ENCODE measurements at places on chromosomes 1 and 21.

GRCh38 chr1:17883662-17884395, 128.7 kb downstream of the ACTL8 start:
- DNase-seq, result no peak

GRCh38 chr1:224087286-224087794, 26.6 kb upstream of the FBXO28 start:
- no peak for DNase-seq

DNA sequence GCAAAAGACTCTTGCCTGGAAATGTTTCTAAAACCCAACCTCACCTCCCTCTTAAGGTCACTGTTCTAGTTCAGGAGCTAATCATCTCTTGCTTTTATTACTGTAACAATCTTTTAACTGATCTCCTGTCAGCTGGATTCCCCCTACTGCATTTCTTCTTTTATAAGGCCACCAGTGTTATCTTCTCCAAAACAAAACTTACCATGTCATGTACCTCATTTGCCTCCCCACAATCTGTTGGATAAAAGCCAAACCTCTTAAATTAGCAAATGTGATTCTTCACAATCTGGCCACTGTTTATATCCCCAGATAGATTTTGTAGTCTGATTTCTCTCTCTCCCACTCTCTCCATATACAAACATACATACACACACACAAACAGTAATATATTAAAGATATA, 143.3 kb downstream of the DENND1B start:
- no peak for DNase-seq

DNA sequence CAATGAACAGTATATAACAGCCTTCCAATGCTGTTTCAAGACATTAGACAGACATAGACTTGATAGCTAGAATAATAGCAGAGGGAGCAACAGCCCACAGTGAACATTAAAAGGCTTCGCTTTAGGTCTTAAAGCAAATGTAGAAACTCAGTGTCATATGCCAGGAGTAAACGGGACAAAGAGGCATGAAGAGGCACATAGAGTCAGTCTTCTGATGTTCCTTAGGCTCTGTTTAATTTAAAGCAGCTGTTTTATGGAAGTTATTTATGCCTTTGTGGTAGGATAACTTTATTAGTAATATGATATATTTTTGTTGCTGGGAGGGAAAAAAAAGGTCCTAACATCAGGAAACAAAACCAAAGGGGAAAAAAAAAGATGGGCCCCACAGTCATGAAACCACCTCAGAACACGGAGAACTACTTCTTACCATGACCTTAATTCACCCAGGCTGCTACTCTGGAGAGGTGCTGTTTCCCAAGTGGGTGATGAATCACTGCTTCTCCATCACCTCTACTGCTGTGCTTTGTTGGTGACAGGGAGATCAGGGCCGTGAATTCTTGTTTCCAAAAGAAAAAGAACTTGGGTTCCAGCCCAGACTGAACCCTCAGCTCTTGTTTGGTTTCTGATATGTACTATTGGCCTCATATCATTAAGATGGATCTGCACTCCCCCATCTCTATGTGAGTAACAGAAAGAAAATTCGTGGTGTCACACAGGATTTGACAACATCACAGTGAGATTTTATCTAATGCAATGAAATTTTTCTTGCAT, 616.9 kb downstream of the KIF26B start:
- DNase-seq, result peak; percentile 100

GRCh38 chr1:169608226-169608625, 21.7 kb downstream of the SELP start:
- no peak for DNase-seq

DNA sequence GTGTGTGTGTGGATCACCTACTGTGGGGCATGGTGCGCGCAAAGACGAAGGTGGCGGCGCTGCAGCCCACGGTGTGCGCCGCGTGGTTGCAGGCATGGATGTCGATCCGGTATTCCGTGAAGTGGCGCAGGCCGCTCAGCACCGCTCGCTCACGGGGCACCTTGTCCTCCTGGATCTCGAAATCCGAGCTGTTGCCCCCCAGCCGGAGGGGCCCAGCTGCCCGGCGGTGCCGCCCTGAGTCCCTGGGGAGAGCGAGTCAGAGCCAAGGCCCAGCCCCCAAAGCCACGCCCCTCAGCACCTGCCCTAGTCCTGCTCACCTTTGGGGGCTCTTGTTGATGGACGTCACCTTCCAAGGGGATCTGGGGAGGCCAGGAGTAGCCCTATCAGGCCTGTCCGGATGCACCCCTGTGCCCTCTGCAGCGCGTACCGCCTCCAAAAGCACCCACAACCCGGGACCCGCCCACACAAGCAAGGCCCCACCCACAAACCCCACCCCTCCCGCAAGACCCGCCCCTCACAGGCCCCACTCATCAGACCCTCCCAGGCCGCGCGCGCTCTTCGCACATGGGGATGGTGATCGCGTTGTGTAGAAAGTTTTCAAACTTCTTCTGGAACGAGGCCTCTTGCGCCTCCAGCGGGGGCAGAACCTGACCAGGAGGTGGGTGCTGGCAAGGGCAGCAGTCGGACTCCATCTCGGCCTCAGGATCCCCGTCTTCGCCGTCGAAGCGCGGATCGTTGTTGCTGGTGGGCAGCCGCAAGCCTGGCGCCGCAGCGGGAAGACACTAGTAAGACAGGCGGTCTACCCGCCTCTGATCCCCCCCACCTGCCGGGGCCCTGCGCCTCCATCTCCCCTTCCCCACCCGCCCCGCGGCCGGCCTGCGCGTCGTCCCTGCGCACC, 13.6 kb downstream of the INSRR start:
- no peak for DNase-seq

- no peak for DNase-seq
Measured at GRCh38 chr1:156640842-156641706, 843 bp upstream of the BCAN start.

DNA sequence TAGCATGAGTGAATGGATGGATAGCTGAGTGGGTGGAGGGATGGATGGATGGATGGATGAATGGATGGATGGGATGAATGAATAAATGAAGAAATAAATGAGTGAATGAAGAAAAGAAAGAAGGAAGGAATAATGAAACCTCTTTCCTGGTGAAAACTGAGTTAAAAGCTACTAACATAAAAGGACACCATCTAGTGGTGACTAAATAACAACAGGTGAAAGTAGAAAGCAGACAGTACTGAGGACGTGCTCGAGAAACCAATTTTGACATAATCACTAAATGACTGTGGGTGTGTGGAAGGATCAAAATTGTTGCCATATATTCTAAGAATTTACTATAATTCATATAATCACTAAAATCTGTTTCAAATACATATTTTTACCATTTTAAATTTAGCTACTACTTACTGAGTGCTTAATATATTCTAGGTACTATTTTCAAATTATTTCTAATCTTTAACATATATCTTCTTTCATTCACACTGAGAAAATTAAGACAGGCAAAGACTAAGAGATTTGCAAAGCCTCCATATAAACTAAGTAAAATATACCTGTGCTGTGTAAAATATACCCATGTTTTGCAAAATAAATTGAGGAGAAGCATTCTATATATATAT, 522.9 kb downstream of the LRRIQ3 start:
- peak; percentile 9 for DNase-seq

DNA sequence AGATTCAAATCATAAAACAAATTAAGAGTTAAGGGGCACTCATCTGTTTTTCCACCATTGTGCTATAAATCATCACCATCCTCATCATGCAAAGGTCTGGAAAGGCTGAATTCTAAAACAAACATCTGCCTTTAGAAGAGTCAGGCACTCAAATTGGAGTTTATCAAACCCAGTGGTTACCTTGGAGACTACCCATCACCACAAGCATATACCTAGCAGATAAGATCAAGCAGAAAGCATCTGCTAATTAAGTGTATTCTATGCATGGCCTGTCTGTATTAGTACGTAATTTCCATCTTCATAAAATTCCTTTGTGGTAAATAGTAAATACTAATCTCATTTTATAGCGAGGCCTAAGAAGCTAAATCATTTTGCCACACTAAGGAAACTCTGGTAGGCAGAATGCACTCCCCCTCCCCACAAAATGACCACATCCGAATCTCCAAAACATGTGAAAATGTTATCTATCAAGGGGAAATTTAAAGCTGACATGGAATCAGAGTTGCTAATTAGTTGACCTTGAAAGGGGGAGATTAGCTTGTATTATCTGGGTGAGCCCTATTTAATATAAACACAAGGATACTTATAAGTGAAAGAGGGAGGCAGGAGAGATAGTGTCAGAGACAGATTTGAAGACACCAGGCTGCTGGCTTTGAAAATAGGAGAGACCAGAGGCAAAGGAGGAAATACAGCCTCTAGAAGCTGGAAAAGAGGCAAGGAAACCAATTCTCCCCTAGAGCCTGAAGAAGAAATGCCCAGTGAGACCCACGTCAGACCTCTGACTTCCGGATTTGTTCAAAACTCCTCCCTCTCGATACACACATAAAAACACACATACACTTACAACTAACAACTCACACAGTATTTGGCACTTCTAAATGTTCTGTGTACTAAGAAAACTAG, 23.2 kb downstream of the ARID4B start:
- no peak for DNase-seq

DNA sequence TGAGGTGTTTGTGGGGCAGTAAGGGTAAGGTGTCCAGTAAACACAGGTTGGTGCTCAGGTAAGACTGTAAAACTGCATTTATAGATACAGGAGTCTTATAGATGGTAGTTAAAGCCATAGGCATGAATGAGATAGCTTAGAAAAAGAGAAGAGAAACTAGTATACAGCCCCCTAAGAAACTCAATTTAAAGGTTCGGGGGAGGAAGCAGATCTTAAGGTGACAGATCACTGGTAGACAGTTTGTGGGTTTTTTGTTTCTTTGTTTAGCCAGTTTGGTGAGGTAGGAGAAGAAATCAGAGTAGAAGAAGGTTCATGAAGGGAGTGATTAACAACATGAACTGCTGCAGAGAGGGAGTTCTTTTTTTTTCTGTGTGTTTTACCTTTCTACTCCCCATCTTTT, 6.1 kb upstream of the AGO3 start:
- DNase-seq, result no peak

GRCh38 chr1:60935599-60936110, 146.7 kb upstream of the NFIA start:
- DNase-seq, result no peak

DNA sequence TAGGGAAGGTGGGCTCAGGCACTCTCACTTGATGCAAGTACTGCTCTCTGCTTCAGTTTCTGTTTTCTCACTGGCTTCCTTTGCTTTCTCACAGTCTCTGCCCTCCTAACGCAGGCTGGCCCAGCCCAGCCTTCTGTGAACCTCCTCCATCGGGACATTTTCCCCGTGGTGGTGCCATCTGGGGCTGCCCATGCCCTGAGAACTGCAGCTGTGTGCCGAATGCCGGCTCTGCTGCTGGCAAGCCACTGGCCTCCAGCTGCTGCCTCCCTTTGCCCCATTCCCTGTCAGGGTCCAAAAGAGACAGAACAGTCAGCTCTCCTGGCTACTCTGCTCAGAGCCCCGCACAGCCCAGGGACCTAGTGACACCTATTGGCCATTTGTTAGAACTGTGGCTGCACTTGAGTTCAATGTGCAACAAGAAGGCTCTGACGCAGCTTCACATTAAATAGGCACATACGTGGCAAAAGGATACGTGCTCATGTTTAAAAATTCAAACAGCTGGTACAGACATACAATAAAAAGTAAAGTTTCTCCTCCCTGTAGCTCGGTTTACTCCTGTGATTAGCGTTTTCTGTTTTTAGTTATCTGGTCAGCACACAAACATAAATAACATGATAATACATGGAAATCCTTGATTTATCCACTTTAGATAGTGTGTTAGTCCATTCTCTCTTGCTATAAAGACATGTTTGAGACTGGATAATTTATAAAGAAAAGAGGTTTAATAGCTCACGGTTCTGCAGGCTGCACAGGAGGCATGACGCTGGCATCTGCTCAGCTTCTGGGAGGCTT, 46.6 kb downstream of the FCRL5 start:
- DNase-seq, result peak; percentile 61

DNA sequence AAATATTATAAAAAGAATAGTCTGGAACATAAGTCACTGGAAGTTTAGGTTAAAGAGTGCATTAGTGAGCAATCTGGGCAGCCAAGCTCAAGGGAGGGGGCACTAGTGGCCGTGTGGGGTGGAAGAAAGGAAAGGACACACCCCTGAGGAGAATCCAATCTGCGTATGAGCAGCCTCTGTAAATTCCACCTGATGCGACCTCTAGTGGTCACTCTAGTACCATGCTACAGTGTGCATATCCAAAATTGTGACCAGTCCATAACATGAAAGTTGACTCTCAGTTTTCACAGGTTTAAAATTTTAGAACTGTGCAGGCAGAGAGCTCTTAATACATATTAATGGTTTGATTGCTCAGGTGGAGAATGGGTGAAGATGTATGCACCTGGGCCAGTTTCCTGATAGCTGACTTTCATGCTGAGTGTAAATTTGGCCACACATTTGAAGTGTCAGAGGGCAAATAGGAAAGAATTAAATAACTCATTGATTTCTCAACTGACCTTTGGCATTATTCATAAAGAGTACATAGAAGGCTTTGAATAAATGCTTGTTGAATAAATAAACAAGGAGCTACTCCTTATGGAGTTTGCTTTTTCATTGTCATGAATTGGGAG, 105.9 kb upstream of the C21orf91 start:
- peak; percentile 49 for DNase-seq

- no peak for DNase-seq
Measured at GRCh38 chr1:84985365-84985764, 11.5 kb downstream of the MCOLN2 start.

- peak; percentile 65 for DNase-seq
Measured at GRCh38 chr1:91997607-91998195, 32.1 kb upstream of the EPHX4 start.

Data from fibroblast of upper back skin (primary cell).